ENCODE measurements at places on chromosomes 13 and 19.

GRCh38 chr19:18969931-18970659, 29.1 kb upstream of the HOMER3 start:
- DNase-seq = peak; percentile 47

DNA sequence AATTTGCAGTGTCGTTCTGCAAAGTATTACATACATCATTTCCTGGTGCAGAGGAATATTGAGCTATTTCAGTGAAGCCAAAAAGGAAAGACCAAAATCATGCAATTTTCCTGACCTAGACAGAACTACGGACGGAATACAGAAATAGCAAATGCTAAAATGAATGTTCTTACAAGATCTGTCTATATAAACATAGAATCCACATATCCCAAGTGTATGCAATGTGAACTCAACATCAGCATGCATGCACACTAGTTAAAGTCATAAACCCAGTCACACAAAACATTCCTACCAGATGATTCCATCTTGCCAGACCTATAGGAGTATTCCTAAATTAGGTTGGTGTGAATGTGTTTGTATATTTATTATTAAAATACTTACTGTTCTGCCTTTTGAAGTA, 383.7 kb upstream of the ZNF507 start:
- no peak for DNase-seq

DNA sequence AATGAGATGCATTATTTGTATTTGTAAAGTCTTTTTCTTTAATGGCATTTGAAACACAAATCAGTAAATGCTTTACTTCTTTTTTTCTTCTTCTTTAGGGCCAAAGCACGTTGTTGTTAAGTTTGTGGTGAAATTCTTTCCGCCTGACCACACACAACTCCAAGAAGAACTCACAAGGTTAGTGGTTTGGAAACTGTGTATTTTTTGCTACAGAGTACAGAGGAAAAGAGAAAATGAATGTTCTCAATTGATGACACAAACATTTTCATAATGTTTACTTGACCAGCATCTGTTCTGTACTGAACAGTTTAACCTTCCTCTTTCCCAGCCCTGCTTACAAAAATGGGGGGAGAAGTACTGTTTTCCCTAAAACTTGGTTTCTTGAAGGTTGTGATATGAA, 190.9 kb upstream of the RNF113B start:
- DNase-seq = no peak

DNA sequence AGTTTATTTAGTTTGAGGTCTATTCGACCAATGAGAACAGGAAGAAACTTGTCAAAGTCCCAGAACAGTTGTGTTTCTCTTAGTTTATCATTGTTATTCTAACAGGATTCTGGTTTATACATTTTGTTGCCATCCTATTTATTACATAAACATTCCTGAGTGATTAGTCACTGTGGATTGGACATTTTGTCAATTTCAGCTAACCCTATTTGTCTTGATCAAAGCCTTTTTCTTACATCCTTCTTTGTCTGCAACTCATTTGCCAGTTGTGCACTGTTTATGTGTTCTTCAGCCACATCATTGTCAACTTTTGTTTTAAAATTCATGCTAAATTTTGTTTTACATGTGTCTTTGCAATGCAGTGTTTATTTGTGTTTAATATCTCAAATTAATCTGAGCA, 886.0 kb upstream of the SLC10A2 start:
- DNase-seq = no peak

DNA sequence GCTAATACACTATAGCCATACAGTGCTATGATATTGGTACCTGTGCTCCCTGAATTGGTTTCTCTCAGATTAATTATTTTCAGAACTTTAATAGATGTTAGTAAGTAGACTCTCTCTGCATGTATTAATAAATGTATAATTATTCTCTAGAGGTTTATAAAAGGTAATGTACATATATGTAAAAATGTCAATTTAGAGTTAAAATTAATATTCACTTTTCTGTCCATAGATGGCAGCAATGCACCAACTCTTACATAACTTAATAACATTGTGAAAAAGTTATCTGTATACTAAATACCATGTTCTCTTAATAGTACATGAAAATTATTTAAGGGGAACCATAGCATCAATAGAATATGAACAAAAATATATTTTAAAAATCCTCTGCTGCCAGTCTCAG, 515.0 kb upstream of the KLHL1 start:
- peak; percentile 32 for DNase-seq

DNA sequence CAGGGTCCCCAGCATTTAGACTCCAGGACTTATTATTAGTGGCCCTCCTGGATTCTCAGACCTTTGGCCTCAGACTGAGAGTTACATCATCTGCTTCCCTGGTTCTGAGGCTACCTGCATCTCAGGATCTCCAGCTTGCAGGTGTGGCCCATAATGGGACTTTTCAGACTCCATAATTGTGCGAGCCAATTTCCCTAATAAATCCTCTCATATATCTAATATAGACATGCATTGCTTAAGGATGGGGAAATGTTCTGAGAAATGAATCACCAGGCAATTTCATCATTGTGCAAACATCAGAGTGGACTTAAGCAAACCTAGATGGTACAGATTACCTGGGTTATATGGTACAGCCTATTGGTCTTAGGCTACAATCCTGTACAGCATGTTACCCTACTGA, 116.5 kb upstream of the FBXL3 start:
- DNase-seq = no peak

DNA sequence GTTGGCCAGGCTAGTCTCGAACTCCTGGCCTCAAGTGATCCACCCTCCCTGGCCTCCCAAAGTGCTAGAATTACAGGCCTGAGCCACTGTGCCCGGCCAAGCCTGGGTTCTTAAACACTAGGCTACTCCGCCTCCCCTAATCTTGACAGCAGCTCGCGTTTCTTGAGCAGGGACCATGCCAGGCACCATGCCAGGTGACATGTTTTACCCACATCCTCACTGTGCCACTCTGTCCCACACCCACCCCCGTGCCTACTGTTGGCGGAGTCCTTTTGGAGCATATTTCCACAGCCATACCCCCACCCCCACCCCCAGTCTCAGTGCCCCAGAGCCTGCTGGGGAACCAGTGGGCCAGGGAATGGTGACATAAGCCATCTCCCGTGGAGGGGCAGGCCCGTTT, 98.8 kb downstream of the DPF1 start:
- DNase-seq = no peak

DNA sequence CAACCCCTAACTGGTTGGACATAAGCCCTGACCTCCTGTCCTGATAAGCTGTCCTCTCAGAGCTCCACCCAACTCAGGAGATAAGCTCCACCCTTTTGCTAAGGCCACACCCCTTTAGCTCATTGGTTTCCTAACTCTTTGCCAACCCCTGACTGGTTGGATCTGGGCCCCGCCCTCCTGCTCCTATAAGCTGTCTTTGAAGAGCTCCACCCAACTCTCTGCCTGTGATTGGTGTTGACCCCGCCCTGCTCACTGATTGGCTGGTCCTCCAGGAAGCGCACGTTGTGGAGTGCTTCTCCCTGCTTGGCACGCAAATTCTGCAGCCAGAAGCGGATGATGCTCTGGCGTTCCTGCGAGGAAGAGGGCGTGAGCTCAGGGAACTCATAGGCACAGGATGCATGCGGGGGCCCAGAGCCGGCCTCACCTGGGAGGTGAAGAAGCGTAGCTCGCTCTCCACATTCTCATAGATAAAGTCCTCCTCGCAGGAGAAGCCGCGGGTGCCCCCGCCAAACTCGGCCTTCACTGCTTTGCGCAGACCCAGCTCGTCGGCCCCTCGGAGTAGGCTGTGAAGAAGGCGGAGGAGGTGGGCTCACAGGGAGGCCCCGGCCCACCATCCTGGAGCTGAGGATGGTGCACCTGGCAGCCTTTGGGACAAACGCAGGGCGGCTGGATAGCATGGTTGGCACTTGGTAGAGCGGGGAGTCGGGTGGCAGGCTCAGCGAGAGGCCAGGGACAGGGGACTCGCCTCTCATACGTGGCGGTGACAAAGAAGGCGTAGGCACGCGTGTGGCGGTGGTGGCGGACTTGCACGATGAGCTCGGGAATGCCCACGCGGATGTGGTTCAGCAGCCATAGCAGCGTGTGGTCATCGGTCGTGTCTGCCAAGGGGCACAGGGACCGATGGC, 1.7 kb downstream of the ANO8 start:
- DNase-seq = peak; percentile 74

DNA sequence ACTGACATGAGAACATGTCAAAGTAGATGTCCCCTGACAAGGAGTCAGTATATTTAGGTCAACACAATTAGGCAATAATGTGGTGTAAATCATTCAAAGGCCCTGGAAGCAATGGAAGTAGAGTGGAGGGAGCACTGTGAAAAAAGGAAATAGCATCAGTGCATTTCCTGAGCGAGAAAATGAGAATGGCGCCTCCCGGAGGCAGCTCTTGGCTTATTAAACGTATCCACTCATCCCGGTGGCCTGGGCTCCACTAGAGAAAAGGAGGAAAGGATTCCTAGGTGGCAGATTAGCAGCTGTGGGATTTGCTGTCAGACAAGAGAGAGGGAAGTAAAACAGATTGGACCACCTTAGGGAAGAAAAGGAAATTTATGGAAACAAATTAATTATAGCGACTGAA, 173.7 kb upstream of the TMTC4 start:
- DNase-seq = no peak

- DNase-seq = no peak
Observed at GRCh38 chr19:39995794-39996193, 1.1 kb upstream of the ZNF546 start.

- no peak for DNase-seq
Observed at GRCh38 chr13:74132776-74133656, 1.2 kb downstream of the KLF12 start.

DNA sequence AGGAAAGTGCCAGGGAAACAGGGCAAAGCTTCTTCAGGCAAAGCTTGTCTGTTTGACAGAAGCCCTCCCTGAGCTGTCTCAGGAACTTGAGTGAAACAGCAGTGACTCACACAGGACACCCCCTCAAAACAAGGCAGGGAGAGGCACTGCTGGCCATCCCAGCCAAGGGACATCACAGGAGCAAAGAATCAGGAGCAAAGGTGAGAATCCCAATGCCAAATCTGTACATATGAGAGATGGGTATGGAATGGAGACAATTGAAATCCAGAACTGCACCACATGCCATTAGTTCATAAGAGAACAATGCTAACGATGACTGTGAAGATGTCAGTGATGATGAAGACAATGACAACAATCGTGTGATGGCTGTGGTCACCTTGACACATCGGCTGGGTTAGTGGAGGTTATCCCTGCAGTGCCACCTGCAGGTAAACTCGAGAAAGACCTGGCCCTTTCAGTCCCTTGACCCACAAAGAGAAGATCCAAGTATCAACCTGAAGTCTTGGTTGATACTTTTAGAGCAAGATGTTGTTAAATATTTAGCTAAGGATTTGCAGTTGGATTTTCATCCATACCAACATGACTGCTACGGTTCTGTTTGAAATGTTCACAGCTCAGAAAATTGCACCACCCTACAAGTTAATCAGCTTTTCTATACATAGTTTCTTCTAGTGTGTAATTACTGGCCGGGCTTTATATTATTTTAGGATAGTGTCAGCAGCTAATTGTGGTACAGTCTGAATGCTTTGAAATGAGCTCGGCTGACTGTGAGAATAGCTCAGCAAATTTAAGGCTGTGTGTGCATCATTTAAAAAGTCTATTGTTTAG, 42.0 kb upstream of the IPO5 start:
- peak; percentile 19 for DNase-seq

DNA sequence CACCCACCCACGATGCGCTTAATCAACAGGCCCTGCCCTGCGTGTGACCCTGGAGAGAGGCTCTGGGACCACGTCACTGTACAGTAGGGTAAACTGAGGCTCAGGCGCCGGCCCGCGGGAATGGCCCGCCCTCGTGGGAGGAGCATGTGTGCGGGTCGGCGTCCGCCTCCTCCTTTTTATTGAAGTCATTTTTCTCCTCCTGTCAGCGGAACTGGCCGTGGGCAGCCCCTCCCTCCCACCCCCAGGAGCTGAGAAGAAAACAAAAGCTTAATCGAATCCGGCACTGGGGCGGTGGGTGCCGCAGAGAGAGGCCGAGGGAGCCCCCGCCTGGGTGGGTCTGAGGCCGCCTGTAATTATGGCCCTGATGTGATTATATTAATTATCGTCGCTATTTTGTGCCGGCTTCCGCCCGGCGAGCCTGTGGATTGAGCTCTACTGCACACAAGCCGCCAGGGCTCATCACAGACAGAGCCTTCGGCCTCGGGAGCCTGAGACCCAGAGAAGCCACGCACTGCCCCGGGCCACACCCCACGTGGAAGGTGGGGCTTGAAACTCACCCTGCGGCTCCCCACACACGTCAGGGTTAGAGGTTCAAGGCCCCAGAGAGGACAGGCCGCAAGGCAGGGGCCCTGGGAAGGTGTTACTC, 7.0 kb downstream of the C2CD4C start:
- no peak for DNase-seq

DNA sequence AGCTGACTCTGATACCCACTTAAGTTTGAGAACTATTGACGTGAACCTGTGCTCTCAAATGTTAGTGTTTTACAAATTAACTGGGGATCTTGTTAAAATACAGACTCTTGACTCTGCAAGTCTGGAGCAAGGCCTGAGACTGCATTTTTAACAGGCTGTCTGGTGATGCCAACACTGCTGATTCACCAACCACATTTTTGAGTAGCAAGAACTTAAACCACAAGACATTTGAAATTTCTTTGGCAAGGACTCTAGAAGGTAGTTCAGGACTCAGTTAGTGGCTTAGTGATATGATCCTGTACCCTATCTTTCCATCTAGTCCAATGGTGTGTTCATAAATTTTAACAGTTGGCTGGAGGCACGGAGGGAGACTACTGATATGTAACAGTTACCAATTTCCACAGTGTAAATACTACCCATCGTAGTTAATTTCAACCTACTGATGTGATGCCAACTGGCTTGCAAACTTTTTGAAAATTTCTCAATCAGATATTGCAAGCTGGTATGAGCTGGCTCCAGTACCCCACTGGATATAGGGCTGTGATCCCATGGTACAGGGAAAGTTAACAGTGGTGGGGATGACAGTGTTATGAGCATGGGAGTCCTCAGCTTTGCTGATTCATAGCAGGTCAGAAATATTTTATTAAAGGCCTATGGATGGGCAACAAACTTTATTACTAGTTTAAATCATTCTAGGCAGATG, 255.1 kb downstream of the TBC1D4 start:
- peak; percentile 79 for DNase-seq

DNA sequence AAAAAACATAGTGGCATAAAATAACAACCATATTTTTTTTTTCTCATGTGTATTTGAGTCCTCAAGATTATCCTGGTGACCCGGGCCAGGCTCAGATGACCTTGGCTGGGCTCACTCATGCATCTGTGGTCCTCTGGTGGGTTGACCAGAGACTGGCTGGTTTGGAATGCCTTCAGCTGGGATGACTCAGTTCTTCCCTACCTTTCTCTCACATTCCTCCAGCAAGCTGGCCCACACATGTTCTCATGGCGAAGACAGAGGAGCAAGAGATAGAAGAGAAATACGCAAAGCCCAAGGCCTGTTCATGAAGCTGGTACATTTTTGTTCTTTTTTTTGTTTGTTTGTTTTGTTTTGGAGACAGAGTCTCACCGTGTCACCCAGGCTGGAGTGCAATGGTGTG, 14.3 kb upstream of the ZNF541 start:
- no peak for DNase-seq

GRCh38 chr13:49584771-49585182, 581 bp downstream of the RCBTB1 start:
- peak; percentile 32 for DNase-seq

DNA sequence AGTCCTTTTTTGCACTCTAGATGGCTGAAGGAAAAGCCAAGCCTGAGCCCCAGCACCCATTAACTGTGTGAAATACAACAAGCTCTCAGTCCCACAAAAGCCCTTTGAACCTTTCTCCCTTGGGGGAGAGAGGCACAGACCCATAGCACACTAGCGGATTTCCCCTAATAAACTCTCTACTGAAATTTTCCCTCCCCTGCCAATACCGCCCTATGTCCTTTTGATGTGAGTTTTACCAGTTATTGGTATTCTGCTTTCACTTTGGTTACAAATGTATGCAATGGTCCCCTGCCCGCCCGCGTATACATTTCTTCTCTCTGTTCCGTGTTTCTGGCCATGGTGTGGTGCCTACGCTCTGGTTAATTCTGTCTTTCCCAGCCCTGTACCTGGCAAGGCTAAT, 54.0 kb upstream of the MYO16 start:
- DNase-seq = no peak
